Muscle of arm (tissue), 14 donors: ENCODE measurements at places on chromosomes 11 and 22. TPM values are rescaled to one million over a fixed set of nuclear protein-coding genes. Genes with fewer than 3 reads are reported as not detected.

The DHCR7 gene
- polyA plus RNA-seq: 9.5 TPM

The SSH3 gene
- 13.8 TPM for polyA plus RNA-seq

The MPEG1 gene
- polyA plus RNA-seq: 16.7 TPM

The ANO5 gene
- 11.2 TPM for polyA plus RNA-seq

The OR6T1 gene
- polyA plus RNA-seq: not detected

The GDPD4 gene
- polyA plus RNA-seq: not detected

The SCGB1A1 gene
- not detected for polyA plus RNA-seq

The CASP5 gene
- polyA plus RNA-seq: 0.27 TPM

The C11orf91 gene
- not detected for polyA plus RNA-seq
